ENCODE measurements at places on chromosomes 1 and 21. TPM values are rescaled to one million over a fixed set of nuclear protein-coding genes. Genes with fewer than 3 reads are reported as not detected.

The KPRP gene
- not detected for polyA plus RNA-seq

The PTPRF gene
- polyA plus RNA-seq: 125 TPM

The FAM151A gene
- polyA plus RNA-seq: 3.2 TPM

The TP73 gene
- polyA plus RNA-seq: not detected

The TMEM9 gene
- 14.4 TPM for polyA plus RNA-seq

The INTS7 gene
- 6.0 TPM for polyA plus RNA-seq

The ERG gene
- polyA plus RNA-seq: 2.1 TPM

The GBP5 gene
- polyA plus RNA-seq: 1.6 TPM

The CR1L gene
- polyA plus RNA-seq: 0.73 TPM

The FAM72B gene
- polyA plus RNA-seq: 2.6 TPM

The ZNF697 gene
- 0.69 TPM for polyA plus RNA-seq

The AQP10 gene
- polyA plus RNA-seq: not detected
